ENCODE measurements at places on chromosomes 5 and 9.
A peak's percentile ranks its signal among the peaks of the same experiment; 100 is the strongest.

- DNase-seq: no peak
These were observed 31.7 kb upstream of the GRHPR start for GRCh38 chr9:37390759-37391158.

DNA sequence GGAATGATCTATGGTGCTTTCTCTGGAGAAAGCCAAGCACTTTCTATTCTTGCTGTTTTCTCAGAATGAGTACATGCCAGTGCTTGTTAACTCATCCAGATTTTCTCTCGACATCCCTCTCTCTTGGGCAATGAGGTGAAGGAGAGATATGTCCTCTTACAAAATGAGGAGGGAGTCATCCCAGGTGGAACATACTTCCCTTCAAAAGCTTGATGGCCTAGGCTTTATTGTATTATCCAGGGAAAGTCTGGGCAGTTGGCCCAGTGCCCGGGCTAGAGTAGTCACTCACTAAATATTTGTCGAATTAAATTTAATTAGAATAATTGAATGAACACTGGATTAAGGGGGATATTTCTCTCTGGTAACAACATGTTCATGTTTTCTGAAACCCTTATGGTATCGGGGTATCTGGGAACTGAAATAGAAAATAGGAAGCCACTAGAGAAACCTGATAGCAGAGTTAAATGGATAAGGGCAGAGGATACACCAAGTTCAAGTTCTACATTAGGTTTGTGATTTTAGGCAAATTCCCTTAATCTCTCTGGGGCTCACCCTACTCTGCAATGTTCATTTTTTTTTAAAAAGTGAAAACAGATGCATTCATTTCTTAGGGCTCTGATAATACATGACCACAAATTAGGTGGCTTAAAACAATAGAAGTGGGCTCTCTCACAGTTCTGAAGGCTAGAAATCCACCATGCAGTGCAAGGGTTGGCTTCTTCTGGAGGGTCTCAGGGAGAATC, 99.6 kb downstream of the LIFR start:
- DNase-seq: no peak

DNA sequence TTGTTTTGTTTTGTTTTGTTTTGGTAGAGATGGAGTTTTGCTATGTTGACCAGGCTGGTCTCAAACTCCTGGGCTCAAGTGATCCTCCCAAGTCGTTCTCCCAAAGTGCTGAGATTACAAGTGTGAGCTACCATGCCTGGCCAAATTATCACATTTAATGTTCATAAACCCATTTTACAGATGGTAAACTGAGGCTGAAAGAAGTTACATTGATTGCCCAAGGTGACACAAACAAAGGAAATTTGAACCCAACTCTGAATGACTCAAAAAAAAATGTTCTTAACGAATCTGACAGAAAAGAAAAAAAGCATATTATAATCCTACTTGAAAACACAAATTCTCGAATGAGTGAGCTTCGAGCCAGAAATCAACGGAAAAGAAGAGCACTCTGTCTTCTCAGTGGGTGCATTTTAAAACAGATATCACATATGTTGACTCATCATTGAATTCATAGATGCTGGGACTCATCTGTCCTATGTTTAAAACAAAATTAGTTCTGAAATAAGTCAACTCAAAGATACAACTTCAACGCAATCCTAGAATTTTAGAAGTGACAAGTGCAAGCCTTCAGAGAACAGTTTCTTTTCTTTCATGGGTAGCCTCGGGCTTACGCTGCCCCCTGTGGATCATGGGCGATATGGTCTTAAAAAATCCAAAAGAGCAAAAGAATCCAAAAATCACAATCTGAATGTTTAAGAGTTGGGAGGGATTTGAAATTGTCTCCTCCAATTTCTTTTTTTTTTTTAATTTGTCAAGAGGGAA, 28.4 kb downstream of the TIMD4 start:
- no peak for DNase-seq

DNA sequence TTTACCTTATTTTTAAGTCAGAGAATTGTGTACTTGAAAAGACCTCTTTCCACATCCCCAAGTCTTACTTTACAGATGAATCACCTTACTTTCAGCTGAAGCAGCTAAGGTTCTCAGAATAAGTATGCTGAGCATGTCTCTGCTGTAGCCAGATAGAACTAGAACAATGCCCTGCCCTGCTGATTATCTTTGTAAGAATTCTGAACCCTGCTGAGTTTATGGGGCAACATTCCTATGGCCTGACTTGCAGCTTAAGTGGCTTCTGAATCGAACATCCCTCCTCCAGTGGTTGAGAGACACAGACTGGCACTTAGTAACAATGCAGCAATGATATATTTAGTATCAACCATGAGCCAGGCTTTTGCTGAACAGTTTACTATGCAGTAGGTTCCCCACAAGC, 592.0 kb upstream of the WWC1 start:
- peak; percentile 98 for DNase-seq

DNA sequence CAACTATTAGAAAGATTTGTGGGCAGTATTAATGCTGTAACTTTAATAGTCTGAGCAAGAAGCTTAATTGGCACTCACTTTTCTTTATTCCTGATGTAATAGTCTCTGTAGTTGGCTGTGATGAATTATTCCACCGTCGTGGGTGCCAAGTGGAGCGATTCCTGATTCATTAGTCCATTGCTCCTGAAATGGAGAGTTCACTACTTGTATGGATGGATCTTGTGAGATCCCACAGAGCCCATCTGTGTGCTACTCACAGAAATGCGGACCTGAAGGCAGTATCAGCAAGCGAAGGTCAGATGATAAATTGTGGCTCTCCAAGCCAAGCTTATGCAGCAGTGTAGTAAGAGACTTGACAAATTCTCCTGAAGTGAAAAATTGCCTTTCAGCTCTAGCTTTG, 212.2 kb downstream of the CHSY3 start:
- DNase-seq: no peak

DNA sequence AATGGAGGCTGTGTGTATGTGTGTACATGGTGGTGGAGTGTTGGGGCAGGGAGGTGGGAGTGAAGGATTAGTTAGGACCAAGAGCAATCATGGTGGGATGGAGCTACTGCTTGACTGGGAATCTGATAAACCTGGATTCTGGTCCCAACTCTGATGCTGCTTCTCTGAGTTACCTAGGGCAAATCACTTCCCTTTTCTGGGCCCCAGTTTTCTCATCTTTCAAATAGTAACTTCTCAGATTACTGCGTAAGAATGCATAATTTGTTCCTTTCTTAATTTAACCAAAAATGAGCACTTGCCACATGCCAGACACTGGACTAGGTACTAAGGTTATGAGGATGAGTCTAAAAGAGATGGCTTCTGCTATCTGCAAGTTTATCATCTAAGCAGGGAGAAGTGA, 20.8 kb upstream of the ANXA6 start:
- no peak for DNase-seq

DNA sequence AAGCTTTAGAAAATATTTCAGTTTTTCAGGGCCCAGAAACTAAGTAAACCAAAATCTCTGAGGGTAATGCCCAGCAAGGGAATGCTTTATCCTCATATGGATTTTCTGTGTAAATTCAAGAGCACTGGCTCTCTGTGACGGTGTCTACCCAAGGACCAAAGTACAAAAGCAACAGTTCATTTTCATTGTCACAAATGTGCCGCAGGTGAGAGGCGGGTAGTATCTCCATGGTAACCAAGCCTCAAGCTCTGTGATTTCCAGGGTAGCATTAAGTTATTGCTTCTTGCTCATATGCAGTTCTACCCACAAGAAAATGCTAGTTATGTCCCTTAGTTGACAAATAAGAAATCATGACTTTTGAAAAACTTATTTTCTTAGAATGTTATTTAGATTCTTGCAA, 164.3 kb downstream of the MTRR start:
- no peak for DNase-seq

GRCh38 chr5:135147294-135148090, 113.5 kb upstream of the PITX1 start:
- no peak for DNase-seq

DNA sequence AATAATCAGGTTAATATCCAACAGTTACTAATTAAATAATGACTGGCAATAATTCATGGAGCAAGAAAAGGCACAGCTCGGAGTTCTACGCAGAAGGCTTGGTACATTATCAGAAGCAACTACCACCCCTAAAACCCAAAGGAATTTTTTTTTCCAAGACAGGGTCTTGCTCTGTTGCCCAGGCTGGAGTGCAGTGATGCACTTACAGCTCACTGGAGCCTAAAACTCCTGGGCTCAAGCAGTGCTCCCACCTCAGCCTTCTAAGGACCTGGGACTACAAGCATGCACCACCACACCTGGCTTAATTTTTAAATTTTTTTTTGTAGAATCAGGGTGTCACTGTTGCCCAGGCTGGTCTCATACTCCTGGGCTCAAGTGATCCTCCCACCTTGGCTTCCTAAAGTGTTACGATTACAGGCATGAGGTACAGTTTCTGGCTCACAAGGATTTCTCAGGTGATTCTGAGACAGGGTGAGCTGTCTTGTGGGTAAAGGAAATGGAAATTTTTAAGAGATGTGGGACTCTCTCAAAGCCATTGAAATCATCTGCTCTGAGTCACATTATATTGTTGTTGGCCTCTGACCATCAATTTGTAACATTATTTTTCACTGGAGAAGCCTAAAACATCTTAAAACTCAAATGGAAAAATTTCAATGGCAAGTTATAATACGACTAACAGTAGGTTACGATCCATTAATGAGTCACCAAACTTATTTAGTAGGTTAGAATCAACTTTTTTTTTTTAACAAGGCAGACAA, 19.7 kb upstream of the HSDL2 start:
- no peak for DNase-seq

- no peak for DNase-seq
These were observed 43.0 kb upstream of the GNAQ start for GRCh38 chr9:78074385-78075291.

DNA sequence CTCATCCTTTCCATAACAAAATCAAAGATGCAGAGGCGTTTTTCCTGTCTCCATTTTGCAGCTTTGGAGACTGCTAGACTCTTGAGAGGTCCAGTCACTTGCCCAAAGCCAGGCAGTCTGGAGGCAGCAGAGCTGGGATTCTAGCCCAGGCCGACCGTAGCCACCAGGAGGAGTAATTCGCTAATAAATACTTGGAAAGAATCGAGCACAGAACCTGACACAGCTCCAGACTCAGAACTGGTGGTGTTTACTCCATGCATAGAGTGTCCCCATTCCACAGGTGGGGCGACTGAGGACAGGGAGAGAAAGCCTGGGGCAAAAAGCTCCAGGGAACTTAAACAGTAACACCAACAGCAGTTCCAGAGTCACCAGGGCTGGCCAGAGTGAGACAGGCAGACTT, 10.7 kb upstream of the CERCAM start:
- DNase-seq: no peak

Data from fibroblast of skin of left biceps (primary cell).